Lung (tissue), 17 donors: ENCODE measurements at places on chromosomes 4 and X.

DNA sequence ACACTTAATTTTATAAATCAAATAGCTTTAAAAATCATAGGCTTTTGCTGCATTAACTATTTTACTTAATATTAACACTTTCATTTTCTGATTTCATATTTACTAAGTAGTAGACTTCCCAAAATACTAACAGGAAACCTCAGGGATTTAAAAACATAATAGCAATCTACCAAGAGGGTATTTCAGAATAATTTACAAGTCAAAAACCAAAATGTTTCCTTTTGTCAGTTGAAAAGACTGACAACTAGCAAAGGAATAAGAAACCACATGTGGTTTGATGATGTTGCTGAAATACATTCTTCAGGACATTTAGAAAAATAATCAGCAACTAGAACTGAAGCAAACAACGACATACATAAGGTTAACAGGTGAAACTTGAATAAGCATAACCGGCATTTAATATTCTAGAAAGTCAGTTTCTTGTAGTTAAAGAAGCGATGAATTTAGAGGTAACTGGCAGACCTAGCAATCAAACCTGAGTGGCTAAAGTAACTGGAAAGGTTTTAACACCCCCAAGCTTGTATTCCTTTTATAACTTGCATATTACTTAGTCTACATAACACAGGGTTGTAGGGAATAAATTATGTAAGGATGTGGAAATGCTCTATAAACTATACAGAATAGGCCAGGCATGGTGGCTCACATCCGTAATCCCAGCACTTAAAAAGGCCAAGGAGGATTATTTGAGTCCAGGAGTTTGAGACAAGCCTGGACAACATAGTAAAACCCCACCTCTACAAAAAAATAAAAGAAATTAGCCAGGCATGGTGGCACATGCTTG, 40.0 kb downstream of the DHX15 start:
- no peak for DNase-seq

DNA sequence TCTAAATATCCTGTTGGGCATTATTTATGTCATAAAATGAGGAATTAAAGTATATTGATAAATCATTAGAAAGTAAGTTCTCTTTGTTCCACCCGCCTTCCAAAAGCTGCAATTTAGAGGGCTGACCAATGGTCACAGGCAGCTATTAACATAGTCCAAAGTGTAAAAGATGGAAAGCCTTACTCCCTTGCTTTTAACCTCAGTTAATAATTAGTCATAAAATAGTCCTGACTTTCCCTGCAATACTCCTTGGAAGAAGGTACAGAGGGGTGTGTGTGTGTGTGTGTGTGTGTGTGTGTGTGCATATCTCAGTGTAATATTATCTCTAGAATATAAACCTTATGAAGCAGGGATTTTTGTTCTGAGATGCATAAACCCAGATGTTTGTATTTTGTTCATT, 275.4 kb downstream of the FAT4 start:
- DNase-seq: no peak

- DNase-seq: peak; percentile 60
Observed at GRCh38 chrX:43655151-43656004, 721 bp upstream of the MAOA start.

DNA sequence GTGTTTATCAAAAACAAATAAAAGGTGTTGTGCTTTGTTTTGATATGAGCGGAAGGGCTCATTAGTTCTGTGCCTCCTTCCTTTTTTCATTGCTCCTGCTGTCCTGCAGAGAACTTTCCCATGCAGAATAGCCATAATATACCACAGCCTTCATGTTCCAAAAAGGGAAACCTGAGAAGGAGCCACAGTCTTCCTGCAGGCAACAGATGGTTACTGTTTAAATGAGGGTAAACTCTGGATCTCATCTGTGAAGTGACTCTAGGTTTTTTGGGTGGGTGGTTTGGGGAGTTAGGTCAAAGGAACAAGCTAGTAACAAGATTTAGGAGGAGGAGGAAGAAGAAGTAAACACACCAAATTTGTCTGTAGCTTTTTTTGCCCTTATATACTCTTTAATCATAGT, 131.8 kb downstream of the BMPR1B start:
- no peak for DNase-seq
